Esophagus squamous epithelium (tissue), 5 donors: ENCODE measurements at places on chromosomes 5 and 9.
A peak's percentile ranks its signal among the peaks of the same experiment; 100 is the strongest.

DNA sequence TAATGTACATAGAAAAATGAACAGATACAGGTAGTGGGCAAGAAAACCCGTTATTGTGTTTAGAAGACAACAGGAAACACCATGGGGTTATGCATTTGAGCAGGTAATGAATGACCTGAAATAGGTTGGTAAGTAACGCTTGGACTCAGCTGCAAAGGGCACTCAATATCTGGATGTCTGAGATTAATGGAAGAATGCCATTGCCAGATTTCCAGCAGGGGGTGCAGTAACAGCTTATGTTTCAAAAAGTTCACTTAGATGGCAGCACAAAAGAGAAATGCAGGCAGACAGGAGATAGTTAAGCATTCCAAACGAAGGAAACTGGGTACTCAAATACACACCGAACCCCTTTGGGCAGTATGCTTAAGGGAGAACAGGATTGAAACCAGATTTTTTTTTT, 285.5 kb upstream of the VLDLR start:
- DNase-seq: no peak

- no peak for DNase-seq
These were observed 97.7 kb upstream of the SMARCA2 start for GRCh38 chr9:1917396-1917935.

DNA sequence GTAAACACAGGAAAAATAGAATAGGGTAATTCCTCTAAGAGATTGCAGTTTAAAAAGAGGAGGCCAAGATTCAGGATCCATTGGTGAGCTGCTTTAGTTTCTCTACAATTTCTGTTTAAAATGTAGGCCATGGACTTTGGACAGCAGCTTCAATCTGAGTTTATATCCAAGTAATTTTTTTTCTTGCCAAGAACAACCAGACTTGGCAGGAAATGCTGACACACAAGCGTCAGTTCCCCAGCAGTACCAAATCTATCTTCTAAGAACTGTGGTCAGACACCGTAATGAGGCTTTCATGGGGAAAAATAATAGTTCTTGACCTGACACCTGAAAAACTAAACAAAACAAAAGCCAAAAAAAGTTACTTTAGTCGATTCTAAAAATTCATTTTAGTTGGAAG, 528.8 kb downstream of the CSNK1G3 start:
- DNase-seq: no peak

GRCh38 chr5:132386644-132387286, 17.3 kb downstream of the SLC22A5 start:
- DNase-seq: no peak

GRCh38 chr5:2387634-2388325, 363.7 kb downstream of the IRX2 start:
- no peak for DNase-seq

DNA sequence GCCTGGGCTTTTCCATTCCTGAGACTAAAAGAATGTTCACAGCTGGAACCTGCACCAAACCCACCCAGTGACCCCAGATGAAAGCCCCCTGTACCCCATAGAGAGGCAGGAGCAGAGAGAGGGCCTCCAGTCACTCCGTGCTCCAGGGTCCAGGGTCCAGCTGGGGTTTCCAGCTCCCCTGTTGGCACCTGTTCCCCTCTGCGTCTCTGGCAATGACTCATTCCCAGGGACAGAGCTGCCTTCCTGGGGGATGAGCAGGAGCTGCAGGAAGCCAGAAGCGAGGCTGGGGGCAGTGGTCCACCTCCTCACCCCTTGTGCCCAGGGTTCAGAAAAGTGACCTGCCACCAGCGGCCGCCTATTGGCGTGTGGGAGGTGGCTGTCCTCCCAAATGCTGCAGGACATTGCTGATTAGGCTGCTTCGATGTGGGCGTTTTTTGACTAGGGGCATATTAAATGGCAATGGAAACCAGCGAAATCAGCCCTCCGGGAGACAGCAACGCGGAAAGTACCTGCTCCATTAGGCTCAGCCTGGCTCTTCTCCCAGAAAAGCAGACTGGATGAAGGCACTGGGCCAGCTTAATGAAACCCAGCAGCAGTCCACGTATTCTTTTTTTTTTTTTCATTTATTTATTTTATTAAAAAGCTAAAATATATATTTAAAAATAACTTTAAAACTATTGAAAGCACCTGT, 97.4 kb downstream of the DAP start:
- DNase-seq: no peak

- no peak for DNase-seq
These were observed 91.1 kb downstream of the SNCAIP start for GRCh38 chr5:122402955-122403685.

DNA sequence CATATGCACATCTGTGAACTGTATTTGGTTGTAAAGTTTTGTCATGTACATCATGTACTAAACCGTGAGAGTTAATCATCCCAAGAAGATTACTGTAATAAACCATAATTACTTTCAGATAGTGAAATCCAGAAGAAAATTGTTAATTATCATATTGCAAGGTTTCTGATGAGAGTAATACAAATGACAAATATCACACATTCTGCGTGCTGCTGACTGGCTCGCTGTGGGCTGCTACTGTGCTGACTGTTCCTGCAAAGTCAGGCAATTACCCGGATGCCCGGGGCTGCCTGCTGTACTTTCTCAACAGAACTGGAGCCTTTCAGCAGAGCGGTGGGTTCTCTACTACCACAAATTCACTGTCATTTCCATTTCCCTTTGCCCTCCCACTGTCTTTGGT, 68.3 kb downstream of the SMARCA2 start:
- no peak for DNase-seq

GRCh38 chr5:127028822-127029457, 1.4 kb downstream of the MARCHF3 start:
- peak; percentile 6 for DNase-seq

- DNase-seq: no peak
These were observed 7.3 kb upstream of the RIGI start for GRCh38 chr9:32533336-32533735.

DNA sequence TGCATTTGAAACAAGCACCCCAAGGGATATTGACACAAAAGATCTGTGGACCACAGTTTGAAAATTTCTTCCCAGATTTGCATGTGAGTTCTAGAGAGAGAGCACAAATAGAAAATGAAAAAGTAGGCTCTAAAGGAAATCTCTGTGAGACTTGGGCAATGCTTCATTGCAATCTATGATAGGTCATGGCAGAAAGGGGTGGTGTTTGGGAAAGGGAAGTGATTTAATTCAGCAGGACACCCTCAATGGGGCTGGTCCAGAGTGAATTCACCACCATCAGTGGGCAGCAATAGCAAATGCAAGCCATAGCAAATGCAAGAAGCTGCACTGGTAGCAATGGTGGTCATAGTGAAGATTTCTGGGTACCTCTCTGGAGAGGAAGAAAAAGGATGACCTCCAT, 58.1 kb downstream of the ANKRD55 start:
- no peak for DNase-seq

DNA sequence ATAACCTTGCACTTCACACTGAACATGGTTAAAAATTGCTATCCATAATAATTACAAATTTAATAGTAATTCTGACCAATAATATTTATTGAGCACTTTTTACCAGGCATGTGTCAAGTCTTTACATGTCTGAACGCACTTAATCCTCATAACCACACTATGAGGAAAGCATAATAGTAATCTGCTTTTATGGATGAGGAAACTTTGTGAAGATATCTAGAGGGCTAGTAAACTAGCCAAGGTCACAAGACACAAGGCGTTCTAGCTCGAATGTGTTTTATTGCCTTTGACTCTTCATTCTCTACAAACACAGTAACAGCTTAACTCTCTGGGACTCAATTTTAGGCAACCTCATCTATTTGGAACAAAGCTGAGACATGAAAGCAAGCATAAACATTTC, 205.1 kb downstream of the ARHGEF28 start:
- DNase-seq: no peak

DNA sequence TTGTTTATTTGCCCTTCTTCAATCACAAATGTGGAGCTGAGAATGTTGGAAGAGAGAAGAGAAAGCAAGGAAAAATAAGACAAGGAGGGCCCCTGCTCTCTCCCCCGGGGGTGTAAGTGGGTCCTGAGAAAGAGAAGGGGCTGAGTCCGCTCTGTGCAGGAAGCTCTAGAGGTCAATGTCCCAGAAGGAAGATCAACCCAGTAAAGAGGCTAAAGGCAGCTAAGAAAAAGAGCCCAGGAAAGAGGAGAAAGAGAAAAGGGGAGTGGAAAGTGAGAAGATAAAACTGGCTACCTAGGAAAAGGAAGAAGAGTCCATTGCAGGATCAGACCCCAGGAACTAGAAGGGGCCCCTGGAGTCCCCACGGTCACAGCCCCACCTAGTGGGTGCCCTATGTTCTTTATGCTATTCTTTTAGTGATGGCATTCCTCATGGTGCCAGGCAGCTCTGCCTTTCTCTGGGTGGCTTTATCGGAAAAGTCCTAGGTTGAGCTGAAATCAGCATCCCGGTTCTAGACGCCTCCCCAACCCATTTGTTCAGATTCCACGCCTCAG, 583.4 kb downstream of the ACTL7B start:
- DNase-seq: no peak

GRCh38 chr5:112419986-112420864, 1.1 kb upstream of the EPB41L4A start:
- peak; percentile 22 for DNase-seq

GRCh38 chr5:57538341-57538955, 55.8 kb upstream of the ACTBL2 start:
- no peak for DNase-seq

DNA sequence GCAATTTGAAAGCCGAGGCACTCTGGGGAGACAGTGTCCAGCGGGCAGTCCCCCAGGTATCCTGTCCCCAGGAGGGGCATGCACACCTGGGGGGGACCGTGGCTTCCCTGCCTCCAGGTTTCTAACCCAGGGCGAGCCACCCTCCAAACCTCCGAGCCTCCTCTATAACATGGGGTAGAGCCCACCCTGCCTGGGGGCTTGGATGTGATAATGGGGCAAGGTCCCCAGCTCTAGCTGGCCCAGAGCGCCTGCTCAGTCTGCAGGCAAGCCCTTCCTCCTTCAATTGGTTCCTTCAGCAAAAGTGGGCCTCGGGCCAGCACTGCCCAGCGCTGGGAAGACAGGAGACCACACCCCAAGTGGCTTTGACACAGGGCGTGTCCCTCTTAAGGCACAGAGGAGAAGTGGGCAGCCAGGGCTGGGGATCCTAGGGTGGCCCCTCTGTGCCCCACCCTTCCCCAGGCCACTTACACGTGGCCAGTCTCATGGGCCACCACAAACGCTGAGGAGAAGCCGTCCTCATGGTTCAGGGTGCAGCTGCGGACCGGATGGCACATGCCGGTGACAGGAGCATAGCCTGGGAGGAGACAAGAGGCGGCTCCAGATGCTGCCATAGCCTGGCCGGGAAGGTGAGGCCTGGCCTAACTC, 94.3 kb downstream of the ZNF354C start:
- DNase-seq: no peak

GRCh38 chr9:129176701-129177442, 1.2 kb downstream of the IER5L start:
- no peak for DNase-seq

GRCh38 chr5:160159991-160160792, 40.9 kb upstream of the PWWP2A start:
- DNase-seq: no peak

DNA sequence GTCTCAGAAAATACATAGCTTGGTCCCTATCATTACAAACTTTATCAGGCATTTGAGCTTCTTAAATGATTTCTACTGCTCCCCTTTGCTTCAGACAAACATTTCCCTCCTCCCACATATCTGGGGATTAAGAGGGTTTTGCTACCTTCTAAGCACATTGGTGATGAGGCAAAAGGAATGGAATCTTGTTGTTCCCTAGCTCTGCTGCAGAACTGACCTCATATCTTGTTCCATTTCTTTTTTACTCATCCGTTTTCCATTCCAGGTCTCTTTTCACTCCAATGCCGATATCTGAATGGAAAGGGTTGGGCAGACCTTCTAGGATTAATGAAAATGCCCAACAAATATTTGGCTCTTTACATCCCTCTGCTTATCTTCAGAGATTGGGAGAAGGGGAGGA, 444.6 kb downstream of the ZNF608 start:
- no peak for DNase-seq

- DNase-seq: no peak
These were observed 23.5 kb upstream of the ALDOB start for GRCh38 chr9:101458963-101459631.

DNA sequence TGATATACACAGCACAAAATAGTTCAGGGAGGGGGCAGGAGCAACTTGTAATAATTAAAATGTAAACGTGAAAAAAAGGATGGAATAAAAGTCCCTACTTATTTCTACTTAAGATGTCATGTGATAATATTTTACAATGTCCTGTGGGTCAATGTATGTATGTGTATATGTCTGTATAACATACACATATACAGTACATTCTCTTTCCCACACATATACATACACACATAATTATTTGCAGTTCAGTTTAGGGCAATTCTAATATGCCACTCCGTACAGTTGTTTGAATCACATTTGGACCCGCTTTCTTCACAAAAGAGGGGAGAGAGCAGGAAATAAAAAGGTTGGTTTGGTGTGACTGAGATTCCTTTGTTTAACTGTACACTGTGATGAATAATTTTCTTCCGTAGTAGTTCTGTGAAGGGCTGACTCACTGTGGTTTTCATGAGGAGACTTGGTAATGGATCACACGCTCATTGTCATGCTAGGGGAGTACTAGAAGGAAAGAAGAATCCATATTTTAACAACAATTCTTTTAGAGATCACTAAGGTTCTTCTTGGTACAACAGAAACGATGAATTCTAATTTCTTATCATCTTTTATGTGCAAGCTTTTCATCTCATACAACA, 26.2 kb upstream of the ACOT12 start:
- no peak for DNase-seq

- no peak for DNase-seq
These were observed 14.1 kb upstream of the OR2S2 start for GRCh38 chr9:35972093-35972492.

GRCh38 chr5:157709346-157709745, 21.9 kb upstream of the THG1L start:
- no peak for DNase-seq

DNA sequence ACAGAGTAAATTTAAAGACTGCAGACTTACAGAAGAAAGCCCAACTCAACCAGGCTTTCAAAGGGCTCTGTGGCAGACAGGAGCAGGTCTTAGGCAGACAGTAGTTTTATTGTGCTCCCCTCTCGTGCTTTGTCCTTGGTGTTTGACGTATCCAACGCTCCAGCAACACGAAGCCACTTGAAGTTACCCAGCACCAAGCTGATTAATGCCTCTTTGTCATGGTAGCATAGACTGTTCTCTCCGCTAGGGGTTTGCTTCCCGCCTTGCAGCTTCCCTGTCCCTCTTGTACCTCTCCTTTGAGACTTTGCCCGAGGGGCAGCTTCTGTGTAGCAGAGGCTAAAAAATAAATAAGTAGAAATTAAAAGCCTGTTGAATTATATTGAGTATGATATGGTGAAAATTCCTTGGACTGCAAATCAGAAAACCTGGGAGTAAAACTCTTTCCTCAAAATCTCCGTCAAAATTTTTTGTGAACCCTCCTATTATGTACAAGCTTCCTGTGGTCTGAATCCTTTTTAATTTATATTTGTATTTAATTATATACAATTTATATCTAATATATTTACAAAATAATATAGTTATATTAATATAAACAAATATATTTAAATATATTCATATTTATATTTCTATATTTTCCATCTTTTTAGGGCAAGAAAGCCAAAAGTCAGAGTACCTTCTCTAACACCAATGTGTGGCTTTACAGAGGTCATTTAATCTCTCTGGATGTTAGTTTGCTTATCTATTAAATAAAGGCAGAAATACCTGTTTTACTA, 405.4 kb downstream of the DMAC1 start:
- no peak for DNase-seq

- no peak for DNase-seq
These were observed 12.2 kb upstream of the SLC22A4 start for GRCh38 chr5:132281856-132282614.
